ENCODE measurements at places on chromosomes 7 and 10.

GRCh38 chr10:48490571-48490940 lies 114.3 kb downstream of the ARHGAP22 start:
- DNase-seq, result no peak

DNA sequence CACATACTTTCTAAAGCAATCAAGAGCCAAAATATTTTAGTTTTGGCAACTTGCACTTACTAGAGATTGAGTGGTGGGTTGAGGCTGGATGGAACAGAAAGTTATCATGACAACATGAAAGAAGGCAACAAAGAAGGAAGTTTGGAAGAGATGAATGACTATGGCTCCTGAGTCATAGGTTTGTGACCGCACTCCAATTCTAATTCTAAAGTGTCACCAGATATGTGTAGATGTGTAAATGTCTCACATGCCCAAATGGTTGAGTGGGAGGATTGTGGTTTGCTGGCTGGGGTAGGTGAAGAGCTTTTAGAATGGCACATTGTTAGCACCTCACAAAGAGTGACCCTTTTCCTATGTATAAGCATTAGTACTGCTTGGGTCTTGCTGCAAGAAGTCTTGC lies 20.2 kb downstream of the TAS2R16 start:
- DNase-seq, result no peak

DNA sequence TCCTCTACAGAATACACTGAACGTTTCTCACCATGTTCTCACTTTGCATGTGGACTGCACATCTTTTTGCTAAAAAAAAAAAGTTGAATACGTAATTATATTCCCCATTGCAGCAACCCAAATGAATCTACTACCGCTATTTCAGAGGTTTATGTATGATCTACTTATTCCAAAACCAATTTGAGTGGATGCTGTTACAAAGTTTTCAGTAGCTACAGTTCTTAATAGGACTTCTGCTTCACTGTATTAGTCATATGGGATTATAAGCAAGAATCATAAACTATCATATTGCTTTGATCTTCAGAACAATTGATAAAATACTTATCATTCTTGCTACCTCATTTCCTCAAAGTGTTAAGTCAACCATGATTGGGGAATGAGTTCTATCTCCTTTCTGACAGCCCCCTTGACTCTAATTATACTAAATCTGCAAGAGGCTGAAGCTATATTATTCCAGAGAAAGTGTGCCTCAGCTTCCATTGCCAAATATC lies 257.0 kb downstream of the PARD3 start:
- DNase-seq, result no peak

DNA sequence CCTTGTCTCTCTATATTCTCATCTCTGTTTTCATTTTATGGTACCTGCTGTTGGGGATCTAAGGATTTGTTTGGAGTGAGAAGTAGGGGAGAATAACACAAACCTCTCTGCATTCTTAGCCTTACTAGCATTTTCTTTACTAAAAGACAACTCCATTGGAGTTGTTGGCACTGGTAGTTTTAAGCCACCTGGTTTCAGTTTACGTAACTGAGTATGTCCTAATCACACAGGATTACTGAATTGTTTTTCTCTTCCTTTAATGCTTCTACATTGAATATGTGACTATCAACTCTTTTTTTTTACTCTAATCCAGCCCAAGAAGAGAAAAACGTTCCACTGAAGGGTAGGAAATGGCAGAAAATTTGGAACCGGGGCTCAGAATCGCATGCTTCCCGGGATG lies 30.0 kb upstream of the TRIL start:
- DNase-seq, result no peak

DNA sequence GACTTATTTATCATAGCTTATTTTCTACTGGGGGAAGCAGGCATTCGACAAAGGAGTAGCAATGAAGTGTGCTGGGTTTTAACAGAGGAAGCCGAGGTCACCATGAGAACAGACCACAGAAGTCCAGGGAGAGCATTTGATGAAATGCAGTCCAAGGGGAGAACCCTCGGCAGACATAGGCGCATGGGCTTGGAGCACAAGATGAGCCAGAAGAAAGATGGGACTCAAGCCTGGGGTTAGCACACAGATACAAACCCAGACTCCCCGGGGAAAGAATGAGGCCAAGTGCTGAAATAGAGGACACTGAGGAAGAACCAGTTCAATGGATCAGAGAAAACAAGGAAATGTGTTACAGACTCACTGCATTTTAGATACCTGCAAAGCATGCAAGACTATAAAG lies 209.5 kb downstream of the FAM107B start:
- no peak for DNase-seq

GRCh38 chr7:91912494-91912893 lies 28.2 kb upstream of the AKAP9 start:
- no peak for DNase-seq

DNA sequence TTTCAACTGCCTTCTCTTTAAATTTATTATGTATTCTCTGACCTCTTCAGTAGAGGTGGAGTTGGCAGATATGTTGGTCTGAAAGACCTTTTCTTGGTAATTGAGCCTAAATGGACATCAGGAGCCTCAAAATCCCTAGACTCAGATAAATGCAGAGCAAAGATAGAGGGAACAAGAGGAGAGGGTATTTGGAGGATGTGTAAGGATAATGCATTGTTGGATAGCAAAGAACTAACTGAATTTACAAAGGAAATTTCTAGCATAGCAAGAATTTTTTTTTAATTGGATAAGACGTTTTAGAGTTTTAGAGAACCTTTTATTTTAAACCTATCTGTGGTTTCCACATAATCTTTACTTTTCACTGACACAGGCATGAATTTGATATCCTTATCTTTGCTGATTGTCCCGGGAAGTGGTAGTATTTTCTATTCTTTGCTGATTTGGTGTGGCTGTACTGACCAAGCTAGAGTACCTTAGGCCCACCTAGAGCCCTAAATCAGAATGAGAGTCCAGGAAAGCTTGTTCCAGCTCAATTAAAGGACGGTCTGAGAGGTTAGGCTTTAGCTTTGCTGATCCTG lies 91.3 kb downstream of the NRF1 start:
- DNase-seq, result no peak

DNA sequence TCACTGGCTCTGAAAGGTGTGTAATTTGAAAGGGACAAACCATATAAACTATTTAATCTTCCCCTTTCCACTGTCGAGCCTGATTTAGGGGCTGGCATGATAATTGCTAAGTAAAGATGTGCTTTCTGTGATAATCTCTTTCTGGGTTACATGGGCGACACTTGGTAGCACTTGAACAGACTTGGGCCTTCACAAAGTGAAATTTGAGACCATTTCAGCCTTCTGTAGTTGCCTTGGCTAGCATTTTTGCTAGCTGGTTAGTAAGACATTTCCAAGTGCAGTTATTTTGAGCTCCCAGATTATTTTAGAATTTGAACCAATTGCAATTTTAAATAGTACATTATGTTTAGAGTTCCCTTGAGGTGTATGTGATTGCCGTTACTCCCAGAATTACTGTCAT lies 432.7 kb upstream of the GALNT17 start:
- no peak for DNase-seq

GRCh38 chr7:22841954-22842353 lies 19.3 kb upstream of the TOMM7 start:
- no peak for DNase-seq

DNA sequence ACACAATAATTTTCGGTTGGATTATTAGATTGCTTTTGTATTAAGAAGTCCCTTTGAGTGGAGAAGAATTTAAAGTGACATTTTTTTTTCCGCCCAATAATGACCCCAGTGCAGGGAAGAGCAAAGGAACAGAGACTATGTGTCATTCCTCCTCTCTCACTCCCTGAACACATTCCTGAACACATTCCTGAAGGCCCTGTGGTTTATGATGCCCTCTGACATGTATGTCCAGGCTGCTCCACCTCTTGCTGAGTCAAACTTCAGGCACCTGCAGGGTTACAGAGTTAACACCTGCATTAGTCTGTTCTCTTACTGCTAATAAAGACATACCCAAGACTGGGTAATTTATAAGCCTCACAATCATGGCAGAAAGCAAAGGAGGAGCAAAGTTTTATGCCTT lies 704.0 kb upstream of the LRRN3 start:
- DNase-seq, result no peak

Measured in stimulated activated CD8-positive, alpha-beta memory T cell treated with anti-CD3 and anti-CD28 coated beads, Interleukin-7, amount 100 ng/mL, for 1 hour (primary cell).